ENCODE measurements at places on chromosomes 5 and 9. TPM values are rescaled to one million over a fixed set of nuclear protein-coding genes. Genes with fewer than 3 reads are reported as not detected.

DNA sequence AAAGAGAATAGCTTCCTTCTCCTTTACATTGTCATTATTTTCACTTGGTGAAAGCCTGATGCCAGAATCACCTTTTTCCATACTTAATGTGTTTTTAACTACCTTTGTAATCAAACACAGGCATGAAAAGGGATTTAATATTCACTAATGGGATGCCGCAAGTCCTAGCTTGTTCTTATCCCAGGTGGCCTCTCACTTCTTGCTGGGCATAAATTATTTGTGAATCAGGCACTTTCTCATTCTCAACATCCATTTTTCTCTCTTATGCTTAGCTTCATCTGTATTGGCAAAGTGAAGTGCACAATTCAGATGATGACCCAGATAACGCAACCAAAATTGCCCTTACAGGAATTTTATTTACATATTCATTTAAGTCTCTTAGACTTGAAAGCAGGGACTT is 10.9 kb downstream of the ACTL7B start:
- DNase-seq, result no peak
- H3K4me1 ChIP-seq, result no peaks in the 10 kb centered on the region
- no peaks in the 10 kb centered on the region for H3K36me3 ChIP-seq
- no peaks in the 10 kb centered on the region for H3K27me3 ChIP-seq
- H3K4me3 ChIP-seq, result no peak overlapping the region
- H3K27ac ChIP-seq, result no peak overlapping the region

- H3K4me3 ChIP-seq, result no peak overlapping the region
- H3K27ac ChIP-seq, result no peak overlapping the region
- no peaks in the 10 kb centered on the region for H3K36me3 ChIP-seq
- no peaks in the 10 kb centered on the region for H3K4me1 ChIP-seq
- H3K27me3 ChIP-seq, result peaks cover 97% of the 10 kb centered on the region
Observed at GRCh38 chr9:125756518-125756917, 9.3 kb downstream of the PBX3 start.

- no peaks in the 10 kb centered on the region for H3K27me3 ChIP-seq
- no peak overlapping the region for H3K27ac ChIP-seq
- H3K4me3 ChIP-seq, result no peak overlapping the region
- no peaks in the 10 kb centered on the region for H3K4me1 ChIP-seq
- DNase-seq, result no peak
- H3K36me3 ChIP-seq, result no peaks in the 10 kb centered on the region
Observed at GRCh38 chr9:34974664-34975063, 14.9 kb upstream of the DNAJB5 start.

DNA sequence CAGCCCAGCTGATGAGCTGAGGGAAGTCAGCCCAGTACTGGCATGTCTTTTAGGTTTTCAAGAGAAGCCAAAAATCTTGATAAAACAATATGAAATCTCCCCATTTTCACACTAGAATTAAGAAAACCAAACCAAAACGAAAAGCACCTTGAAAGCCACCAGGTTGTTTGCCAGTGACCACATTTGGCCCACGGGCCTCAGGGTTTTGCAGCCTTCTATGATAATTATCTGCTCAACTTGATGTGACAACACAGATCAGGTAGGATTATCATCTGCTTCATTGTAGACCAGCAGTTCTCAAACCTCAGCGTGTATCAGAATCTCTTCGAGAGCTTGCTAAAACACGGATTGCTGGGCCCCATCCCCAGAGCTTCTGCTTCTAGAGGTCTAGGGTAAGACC is 101.4 kb downstream of the GALNT10 start:
- H3K4me1 ChIP-seq, result no peaks in the 10 kb centered on the region
- no peak overlapping the region for H3K27ac ChIP-seq
- H3K4me3 ChIP-seq, result no peak overlapping the region
- H3K27me3 ChIP-seq, result no peaks in the 10 kb centered on the region
- H3K36me3 ChIP-seq, result no peaks in the 10 kb centered on the region

DNA sequence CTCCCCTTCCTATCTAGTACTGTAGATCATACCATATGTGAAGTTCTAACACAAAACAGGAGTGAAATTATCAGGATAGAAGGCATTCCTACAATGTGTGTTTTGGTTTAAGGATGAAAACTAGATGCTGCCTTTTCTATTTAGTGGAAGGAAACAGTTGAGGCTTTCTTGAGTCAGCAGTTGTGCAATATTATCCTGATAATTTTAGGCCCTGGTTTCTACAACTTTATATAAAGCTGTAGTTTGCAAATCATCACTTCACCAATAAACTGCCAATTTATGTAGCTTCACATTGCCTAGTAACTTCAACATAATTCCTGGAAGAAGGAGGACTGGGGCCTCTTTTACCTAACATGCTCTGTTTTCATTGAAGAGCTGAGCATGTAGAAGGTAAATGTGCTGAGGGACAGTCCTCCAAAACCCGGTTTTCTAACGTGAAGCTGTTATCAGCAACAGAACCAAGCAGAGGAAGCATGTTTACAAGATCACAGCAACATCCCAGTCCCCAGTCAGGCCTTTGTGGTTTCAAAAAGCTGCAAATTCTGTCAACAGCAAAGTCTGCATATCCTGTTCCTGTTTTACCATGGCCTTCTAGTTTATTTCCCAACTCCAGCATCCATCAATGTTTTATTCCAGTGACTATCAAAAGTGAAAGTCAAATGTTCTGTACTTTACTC is 513.4 kb upstream of the MEF2C start:
- H3K27me3 ChIP-seq, result no peaks in the 10 kb centered on the region
- no peaks in the 10 kb centered on the region for H3K4me1 ChIP-seq
- no peak overlapping the region for H3K4me3 ChIP-seq

DNA sequence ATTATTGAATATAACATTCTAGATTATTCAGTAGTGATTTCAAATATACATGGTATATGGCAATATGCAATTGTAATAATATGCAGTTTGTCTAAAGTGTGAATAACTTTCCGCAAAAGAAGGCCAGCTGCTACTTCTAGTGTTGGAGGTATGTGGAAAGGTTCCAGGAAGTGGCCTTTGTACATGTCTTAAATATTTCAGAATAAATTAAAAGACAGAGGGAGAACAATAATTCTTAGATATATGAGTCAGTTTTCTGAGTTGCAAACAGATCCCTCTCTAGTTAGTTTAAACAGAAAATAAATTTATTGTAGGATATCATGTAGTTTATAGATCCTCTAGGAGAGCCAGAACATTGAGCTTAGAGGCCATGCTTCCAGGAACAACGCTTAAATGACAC is 210.8 kb upstream of the ELL2 start:
- no peak overlapping the region for H3K4me3 ChIP-seq
- H3K27me3 ChIP-seq, result no peaks in the 10 kb centered on the region
- H3K27ac ChIP-seq, result no peak overlapping the region
- no peak for DNase-seq

GRCh38 chr9:92100237-92100911 is 14.8 kb downstream of the SPTLC1 start:
- H3K27ac ChIP-seq, result no peak overlapping the region
- no peak for DNase-seq
- no peak overlapping the region for H3K4me3 ChIP-seq
- H3K27me3 ChIP-seq, result no peaks in the 10 kb centered on the region
- no peaks in the 10 kb centered on the region for H3K4me1 ChIP-seq

- H3K27ac ChIP-seq, result no peak overlapping the region
- peaks cover 63% of the 10 kb centered on the region for H3K36me3 ChIP-seq
- H3K27me3 ChIP-seq, result no peaks in the 10 kb centered on the region
- H3K4me1 ChIP-seq, result no peaks in the 10 kb centered on the region
- no peak overlapping the region for H3K4me3 ChIP-seq
Observed at GRCh38 chr9:120438836-120439546, 141.0 kb downstream of the CDK5RAP2 start.

- peaks cover 83% of the 10 kb centered on the region for H3K27me3 ChIP-seq
- DNase-seq, result peak; percentile 87
- peaks cover 11% of the 10 kb centered on the region for H3K4me1 ChIP-seq
- no peak overlapping the region for H3K27ac ChIP-seq
- no peak overlapping the region for H3K4me3 ChIP-seq
Observed at GRCh38 chr5:73911761-73912393, 285.9 kb downstream of the ARHGEF28 start.

GRCh38 chr5:16849775-16850174 is 86.3 kb downstream of the MYO10 start:
- no peak for DNase-seq
- peaks cover 41% of the 10 kb centered on the region for H3K4me1 ChIP-seq
- H3K27ac ChIP-seq, result peak overlapping the region; percentile 7
- H3K36me3 ChIP-seq, result peaks cover 11% of the 10 kb centered on the region
- no peaks in the 10 kb centered on the region for H3K27me3 ChIP-seq

GRCh38 chr5:143499480-143500114 is 96.1 kb upstream of the NR3C1 start:
- DNase-seq, result no peak
- H3K27me3 ChIP-seq, result no peaks in the 10 kb centered on the region
- peaks cover 39% of the 10 kb centered on the region for H3K4me1 ChIP-seq

GRCh38 chr9:306907-307306 is 92.2 kb downstream of the DOCK8 start:
- H3K27me3 ChIP-seq, result peaks cover 19% of the 10 kb centered on the region
- H3K4me3 ChIP-seq, result no peak overlapping the region
- no peaks in the 10 kb centered on the region for H3K36me3 ChIP-seq
- no peak for DNase-seq

GRCh38 chr5:141908796-141909195 is 14.9 kb upstream of the DELE1 start:
- H3K4me3 ChIP-seq, result no peak overlapping the region
- no peak for DNase-seq
- no peaks in the 10 kb centered on the region for H3K36me3 ChIP-seq
- H3K27ac ChIP-seq, result no peak overlapping the region

DNA sequence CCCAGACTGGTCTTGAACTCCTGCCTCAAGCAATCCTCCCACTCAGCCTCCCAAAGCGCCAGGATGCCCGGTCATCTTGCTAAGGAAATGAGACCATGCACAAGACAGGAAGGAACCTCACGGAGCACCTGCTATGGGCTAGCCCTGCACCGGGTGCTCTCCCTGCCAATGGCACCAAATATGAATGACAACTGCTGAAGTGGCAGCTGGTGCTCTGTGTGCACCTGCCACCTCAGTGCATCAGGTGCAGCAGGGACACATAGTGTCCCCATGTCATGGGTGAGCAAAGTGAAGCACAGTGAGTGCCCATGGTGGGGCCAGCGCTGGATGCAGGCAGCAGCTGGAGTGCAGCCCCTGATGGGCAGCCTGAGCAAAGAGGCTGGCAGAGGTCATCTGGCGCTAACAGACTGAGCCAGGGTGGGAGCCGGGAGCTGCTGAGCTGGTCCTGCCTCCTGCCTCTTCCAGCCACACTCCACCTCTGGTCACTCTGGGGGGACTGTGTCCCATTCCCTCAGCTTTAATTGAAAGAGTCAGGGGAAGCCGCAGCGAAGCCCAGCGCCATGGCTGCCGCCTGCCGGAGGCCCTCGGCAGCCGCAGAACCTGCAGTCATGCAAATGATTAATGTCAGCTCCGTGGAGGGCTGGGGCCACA is 46.4 kb downstream of the BARX1 start:
- no peak overlapping the region for H3K27ac ChIP-seq
- DNase-seq, result peak; percentile 21
- no peaks in the 10 kb centered on the region for H3K27me3 ChIP-seq
- H3K36me3 ChIP-seq, result no peaks in the 10 kb centered on the region
- H3K4me1 ChIP-seq, result no peaks in the 10 kb centered on the region
- no peak overlapping the region for H3K4me3 ChIP-seq

DNA sequence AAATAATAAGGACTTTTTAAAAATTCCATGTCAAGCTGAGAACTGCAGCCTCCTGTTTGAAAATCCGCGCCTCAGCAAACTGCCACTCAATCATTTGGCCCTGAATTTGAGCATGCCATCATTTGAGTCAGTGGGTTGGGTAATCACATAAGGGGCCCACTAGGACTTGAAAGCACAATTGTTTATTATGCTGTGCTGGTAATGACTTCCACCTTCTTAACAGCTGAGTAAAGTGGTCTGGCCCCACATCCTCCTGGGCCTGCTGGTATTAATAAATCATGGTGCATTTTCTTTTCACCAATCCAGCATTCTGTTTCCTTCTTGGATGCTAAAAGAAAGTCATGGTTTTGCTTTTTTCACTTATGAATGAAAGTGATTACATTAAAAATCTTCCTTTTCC is 103.0 kb upstream of the CTSL start:
- no peak overlapping the region for H3K4me3 ChIP-seq
- DNase-seq, result peak; percentile 42
- no peaks in the 10 kb centered on the region for H3K27me3 ChIP-seq
- H3K36me3 ChIP-seq, result peaks cover 73% of the 10 kb centered on the region
- no peak overlapping the region for H3K27ac ChIP-seq

DNA sequence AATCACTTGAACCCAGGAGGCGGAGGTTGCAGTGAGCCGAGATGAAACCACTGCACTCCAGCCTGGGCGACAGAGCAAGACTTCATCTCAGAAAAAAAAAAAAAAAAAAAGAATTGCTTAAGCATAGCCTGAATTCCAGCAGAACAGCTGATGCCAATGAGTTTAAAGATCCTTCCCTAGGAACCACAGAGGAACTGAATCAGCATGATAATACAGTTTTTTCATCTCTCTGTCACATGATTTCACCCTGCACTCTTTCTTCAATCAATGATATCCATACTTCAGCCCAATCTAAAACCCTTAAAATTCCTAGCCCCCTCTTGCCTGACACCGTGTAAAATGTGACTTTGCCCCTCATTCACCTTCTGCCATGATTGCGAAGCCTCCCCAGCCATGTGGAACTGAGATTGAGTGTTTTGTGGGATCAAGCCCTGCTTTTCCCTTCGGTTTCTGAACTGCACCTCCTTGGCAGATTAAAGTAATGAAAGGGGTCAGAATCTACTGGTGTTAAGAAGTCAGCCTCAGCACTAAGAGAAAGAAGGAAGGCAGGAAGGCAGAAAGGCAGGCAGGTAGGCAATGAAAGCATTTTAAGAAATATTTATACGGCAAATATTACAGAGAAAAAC is 20.9 kb upstream of the DMXL1 start:
- no peak overlapping the region for H3K4me3 ChIP-seq
- H3K27ac ChIP-seq, result no peak overlapping the region

- DNase-seq, result peak; percentile 77
- no peaks in the 10 kb centered on the region for H3K36me3 ChIP-seq
- H3K4me1 ChIP-seq, result peaks cover 10% of the 10 kb centered on the region
- no peak overlapping the region for H3K27ac ChIP-seq
- H3K4me3 ChIP-seq, result no peak overlapping the region
Observed at GRCh38 chr5:74575741-74576538, 64.6 kb downstream of the ENC1 start.

GRCh38 chr5:93674866-93675459 is 66.4 kb downstream of the POU5F2 start:
- no peak for DNase-seq
- H3K4me1 ChIP-seq, result peaks cover 25% of the 10 kb centered on the region
- H3K27me3 ChIP-seq, result no peaks in the 10 kb centered on the region
- H3K4me3 ChIP-seq, result no peak overlapping the region
- H3K36me3 ChIP-seq, result no peaks in the 10 kb centered on the region

DNA sequence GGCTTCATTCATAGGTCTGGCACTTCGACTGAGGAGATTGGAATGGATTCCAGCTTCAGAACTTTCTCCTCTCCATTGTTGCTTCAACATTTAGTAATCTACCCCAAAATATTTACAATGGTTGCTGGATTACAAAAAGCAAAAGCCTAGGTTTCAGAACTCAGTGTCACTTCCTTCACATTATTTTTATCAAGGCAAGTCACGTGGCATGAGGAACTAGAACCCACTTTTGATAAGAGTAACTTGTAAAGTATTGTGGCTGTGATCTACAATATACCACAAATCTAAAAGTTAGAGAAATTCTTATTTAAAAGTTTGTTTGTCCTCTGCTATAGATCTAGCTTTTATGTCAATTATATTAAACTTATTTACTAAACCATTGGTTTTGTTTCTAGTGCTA is 39.7 kb upstream of the ANKDD1B start:
- no peaks in the 10 kb centered on the region for H3K27me3 ChIP-seq
- H3K4me3 ChIP-seq, result no peak overlapping the region
- peaks cover 41% of the 10 kb centered on the region for H3K4me1 ChIP-seq
- DNase-seq, result no peak

TAF11L13 gene
- not detected for total RNA-seq

RLN1 gene
- total RNA-seq, result not detected

APBA1 gene
- total RNA-seq, result 0.13 TPM

GPX3 gene
- 0.19 TPM for total RNA-seq

CYLC2 gene
- not detected for total RNA-seq

EPB41L4A gene
- not detected for total RNA-seq

All from A673 (cell line).